ENCODE measurements at places on chromosomes 4 and X. TPM values are rescaled to one million over a fixed set of nuclear protein-coding genes. Genes with fewer than 3 reads are reported as not detected.
A peak's percentile ranks its signal among the peaks of the same experiment; 100 is the strongest.

Gene MAGEE1
- total RNA-seq = 4.2 TPM

DNA sequence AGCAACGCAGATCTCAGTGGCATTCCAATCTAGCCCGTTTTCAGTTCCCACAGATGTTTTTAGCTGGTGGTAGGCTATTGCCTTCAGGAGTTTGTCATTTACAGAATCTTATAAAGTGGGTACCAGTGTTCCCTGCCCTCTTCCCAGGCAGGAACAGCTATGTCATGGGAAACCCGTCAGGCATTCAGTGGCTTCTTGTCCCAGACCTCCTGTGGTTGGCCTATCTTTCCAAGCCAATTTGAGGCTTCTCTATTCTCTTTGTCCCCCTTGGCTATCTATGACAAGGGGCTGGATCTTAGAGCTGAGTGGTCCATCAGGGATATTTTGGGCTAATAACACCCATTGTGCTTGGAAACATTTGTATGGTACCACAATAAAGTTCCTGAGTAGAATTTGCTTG, 33.6 kb upstream of the RPL34 start:
- no peak overlapping the region for H3K27ac ChIP-seq
- DNase-seq = no peak
- no peak overlapping the region for H3K4me3 ChIP-seq
- no peaks in the 10 kb centered on the region for H3K36me3 ChIP-seq
- H3K27me3 ChIP-seq = no peaks in the 10 kb centered on the region

DNA sequence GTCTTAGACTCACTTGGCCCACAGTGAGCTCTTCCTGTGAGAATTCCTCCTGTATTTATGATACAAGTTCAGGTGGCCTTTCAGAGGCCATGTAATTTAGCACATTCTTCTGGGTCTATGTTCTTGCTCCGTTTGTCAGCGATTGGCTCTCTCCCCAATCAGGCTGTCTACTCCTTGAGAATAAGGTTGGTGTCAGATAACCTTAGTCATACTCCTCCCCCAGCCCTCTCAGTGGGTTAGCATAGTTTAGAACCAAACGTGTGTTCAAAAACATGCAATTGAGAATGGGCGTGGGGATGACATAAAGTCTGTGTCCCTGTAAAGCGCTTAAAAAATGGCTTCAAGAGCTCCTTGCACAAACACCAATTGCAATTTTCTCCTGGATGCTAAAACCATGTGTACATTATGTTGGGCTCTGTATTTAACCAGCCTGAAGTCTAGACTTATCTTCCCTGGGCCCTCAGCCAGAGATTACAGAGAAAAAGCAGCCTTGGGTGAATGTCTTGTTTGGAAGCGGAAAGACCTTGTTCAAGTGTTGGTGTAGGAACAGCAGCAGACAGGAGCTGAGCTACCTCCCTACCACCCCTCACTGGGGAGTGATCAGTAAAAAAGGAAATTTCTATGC, 9.9 kb upstream of the CT47C1 start:
- no peak overlapping the region for H3K27ac ChIP-seq
- no peaks in the 10 kb centered on the region for H3K4me1 ChIP-seq
- H3K36me3 ChIP-seq = no peaks in the 10 kb centered on the region
- H3K27me3 ChIP-seq = no peaks in the 10 kb centered on the region
- no peak overlapping the region for H3K4me3 ChIP-seq
- DNase-seq = peak; percentile 20

GRCh38 chrX:28589046-28589445, 1.8 kb downstream of the IL1RAPL1 start:
- DNase-seq = no peak
- H3K4me1 ChIP-seq = no peaks in the 10 kb centered on the region
- H3K27me3 ChIP-seq = no peaks in the 10 kb centered on the region
- no peaks in the 10 kb centered on the region for H3K36me3 ChIP-seq

- H3K4me1 ChIP-seq = no peaks in the 10 kb centered on the region
- H3K4me3 ChIP-seq = no peak overlapping the region
- DNase-seq = no peak
- H3K27ac ChIP-seq = no peak overlapping the region
- no peaks in the 10 kb centered on the region for H3K36me3 ChIP-seq
- H3K27me3 ChIP-seq = no peaks in the 10 kb centered on the region
Observed at GRCh38 chr4:30256116-30256832, 463.9 kb upstream of the PCDH7 start.

DNA sequence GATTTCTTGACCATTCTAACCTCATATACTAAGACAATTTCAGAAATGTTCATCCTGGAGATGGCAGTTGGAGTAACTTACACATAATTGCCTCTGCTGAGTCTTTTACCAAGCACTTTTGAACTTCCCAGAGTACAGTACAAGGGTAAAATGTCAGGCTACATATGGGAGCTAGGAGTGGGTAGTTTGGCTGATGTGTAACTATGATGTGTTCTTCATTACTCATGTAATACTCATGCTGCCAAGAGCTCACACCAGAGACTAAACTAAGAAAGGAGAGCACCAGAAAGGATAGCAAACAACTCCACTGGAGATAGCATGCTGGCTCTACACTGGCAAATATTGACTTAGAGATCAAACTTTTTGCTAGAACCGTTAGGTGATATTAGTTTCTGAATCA, 194.0 kb downstream of the PDGFRA start:
- DNase-seq = no peak
- no peaks in the 10 kb centered on the region for H3K4me1 ChIP-seq
- no peaks in the 10 kb centered on the region for H3K36me3 ChIP-seq

Gene LRRC66
- total RNA-seq = not detected

Measured in thyroid gland (tissue), 4 donors.